ENCODE measurements at places on chromosomes 6 and 20. TPM values are rescaled to one million over a fixed set of nuclear protein-coding genes. Genes with fewer than 3 reads are reported as not detected.

Gene RNF217
- polyA plus RNA-seq: 0.03 TPM

- DNase-seq: peak; percentile 63
Observed at GRCh38 chr6:1605004-1605892, 4.5 kb upstream of the FOXC1 start.

GRCh38 chr6:134675110-134676054 lies 274.5 kb downstream of the ALDH8A1 start:
- DNase-seq: no peak

DNA sequence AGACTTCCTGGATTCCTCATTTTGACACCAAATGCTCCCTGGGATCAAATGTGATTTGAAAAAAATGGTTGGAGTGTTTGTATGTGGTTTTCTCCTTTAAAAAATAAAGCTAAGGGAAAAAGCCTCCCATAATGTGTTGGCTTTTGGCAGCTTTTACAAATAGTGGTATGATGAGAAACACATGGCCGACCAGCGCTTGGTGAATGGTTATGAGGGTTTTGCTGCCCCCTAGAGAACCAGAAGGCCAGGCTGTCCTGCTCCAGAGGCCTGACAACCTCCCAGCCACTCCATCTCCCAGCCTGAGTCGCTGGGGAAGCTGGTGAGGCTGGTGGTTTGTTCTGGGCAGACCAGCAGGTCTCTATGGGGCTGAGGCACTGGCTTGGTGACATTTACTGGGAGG lies 69.3 kb downstream of the CLIC5 start:
- no peak for DNase-seq

GRCh38 chr6:71349395-71349794 lies 60.8 kb downstream of the OGFRL1 start:
- peak; percentile 57 for DNase-seq

DNA sequence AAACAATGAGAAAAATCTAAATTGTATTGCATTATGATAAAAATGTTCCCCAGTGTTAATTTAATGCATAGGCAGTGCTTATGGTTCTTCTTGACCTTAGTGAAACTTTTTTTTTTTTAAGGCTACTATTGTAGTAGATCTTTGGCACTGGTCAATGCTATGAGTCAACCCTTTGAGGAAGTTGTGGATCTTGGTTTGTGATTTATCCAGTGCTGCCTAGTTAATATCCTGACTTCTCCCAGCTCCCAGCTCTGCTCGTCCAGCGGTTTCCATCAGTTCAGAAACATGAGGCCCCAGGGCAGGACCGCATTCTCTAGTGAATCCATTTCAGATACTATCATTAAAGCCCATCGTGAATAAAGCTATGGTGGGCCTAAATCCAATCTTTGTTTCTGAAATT lies 364.5 kb upstream of the JARID2 start:
- no peak for DNase-seq

Gene HDGFL1
- polyA plus RNA-seq: not detected

All from B cell (primary cell).